NCI-H748 treated with DMSO at 0.1 percent for 48 hours (cell line): ENCODE measurements at places on chromosomes 4 and X.

GRCh38 chr4:127250577-127250976 lies 382.2 kb upstream of the INTU start:
- DNase-seq: no peak

DNA sequence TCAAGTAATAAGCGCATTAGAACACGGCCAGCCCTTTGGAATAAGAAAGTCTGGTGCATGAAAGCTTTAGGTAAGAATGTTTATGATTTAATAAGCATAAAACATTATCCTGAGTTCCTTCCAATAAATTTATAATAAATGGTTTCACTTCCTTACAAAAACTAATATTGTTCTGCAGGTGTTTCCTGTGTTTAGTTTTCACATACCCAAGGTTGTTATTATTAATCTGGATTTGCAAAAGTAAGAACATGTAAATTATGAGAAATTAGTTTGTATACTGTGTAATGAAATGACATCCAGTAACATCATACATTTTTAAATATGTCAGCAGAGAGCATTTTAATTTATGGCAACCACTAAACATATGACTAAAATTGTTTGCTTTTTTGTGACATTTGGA lies 72.1 kb downstream of the BANK1 start:
- DNase-seq: no peak

- DNase-seq: no peak
Measured at GRCh38 chrX:49951524-49952193, 29.3 kb downstream of the CLCN5 start.

GRCh38 chr4:148539387-148539786 lies 97.2 kb upstream of the NR3C2 start:
- DNase-seq: no peak

DNA sequence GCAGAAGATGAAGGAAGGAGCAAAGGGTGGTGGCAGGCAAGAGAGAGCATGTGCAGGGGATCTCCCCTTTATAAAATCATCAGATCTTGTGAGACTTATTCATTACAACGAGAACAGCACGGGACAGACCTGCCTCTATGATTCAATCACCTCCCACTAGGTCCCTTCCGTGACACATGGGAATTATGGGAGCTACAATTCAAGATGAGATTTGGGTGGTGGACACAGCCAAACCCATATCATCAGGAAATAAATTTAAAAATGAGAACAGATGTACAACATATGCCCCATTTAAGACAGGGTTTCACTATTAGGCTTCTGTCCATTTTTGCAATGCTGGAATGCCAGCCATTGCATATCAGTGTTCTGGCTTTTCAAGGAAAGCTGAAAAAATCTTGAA lies 346.7 kb upstream of the SLIT2 start:
- DNase-seq: no peak

- DNase-seq: no peak
Measured at GRCh38 chr4:173752610-173753230, 222.7 kb upstream of the HAND2 start.

DNA sequence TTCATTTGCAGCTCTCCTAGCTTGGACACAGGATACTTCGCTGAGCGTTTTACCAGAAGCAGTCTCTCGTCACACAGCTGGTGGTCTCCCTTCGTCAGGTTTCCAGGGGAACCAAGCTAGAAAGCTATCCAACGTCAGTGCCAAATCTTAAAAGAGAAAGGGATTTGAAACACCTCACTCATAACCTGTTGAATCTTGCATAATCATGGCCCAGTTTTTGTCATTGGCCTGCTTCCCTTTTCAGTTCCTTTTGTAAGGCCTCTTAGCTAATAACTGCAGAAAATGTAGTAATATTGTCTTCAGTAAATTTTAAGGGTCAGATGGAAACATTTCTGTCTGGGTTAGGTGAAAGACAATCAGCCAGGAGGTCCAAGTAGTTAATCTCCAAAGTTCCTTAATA lies 22.0 kb downstream of the RAB39B start:
- DNase-seq: no peak

DNA sequence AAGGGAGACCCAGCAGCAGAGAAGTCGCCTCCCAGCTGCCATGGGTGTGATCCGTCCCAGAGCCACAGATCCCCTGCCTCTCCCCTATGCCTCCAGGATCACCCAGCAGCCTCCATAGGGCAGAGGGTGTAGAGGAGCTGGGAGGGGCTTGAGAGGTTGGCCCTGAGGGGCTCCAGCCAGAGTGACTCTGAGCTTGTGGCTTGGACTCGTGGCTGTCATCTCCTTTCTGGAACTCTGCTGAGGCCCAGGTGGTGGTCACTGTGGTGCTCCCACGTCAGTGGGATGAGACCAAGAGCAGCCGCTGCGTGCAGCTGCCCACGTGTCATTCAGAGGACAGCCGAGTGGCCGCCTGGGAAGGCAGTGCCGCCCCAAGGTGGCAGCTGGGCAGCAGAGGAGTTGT lies 4.2 kb downstream of the TACC3 start:
- DNase-seq: no peak

- DNase-seq: no peak
Measured at GRCh38 chrX:149950681-149951080, 12.4 kb upstream of the EOLA2 start.

GRCh38 chr4:169716677-169717076 lies 41.1 kb downstream of the HPF1 start:
- no peak for DNase-seq

GRCh38 chrX:71542411-71542810 lies 9.5 kb downstream of the OGT start:
- DNase-seq: no peak

- DNase-seq: no peak
Measured at GRCh38 chr4:80448056-80448455, 112.5 kb downstream of the CFAP299 start.

- DNase-seq: no peak
Measured at GRCh38 chr4:57104706-57105560, 5.3 kb downstream of the IGFBP7 start.

- DNase-seq: no peak
Measured at GRCh38 chr4:126526335-126526734, 1106.4 kb upstream of the INTU start.

GRCh38 chr4:79046016-79046592 lies 106.9 kb upstream of the PAQR3 start:
- DNase-seq: no peak

GRCh38 chr4:172982151-172982590 lies 186.4 kb upstream of the GALNT7 start:
- DNase-seq: no peak

- DNase-seq: no peak
Measured at GRCh38 chr4:17561195-17561909, 15.6 kb upstream of the LAP3 start.

DNA sequence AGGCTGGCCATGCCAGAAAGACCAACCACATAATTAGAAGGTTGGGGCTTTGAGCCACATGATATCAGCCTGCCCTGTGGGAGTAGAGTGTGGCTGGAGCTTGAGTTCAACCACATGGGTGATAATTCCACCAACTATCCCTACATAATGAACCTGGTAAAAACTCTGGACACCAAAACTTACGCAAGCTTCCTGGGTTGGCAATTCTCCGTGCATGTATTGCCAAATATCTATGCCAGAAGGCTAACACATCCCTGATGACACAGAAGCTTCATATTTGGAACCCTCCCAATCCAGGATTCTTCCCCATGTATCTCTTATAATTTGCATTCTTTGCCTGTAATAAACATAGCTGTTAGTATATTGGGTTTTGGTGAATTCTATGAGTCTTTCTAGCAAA lies 68.2 kb downstream of the FUNDC1 start:
- DNase-seq: no peak

- no peak for DNase-seq
Measured at GRCh38 chr4:80713409-80713808, 317.1 kb upstream of the BMP3 start.
